ENCODE measurements at places on chromosomes 3 and 15.

DNA sequence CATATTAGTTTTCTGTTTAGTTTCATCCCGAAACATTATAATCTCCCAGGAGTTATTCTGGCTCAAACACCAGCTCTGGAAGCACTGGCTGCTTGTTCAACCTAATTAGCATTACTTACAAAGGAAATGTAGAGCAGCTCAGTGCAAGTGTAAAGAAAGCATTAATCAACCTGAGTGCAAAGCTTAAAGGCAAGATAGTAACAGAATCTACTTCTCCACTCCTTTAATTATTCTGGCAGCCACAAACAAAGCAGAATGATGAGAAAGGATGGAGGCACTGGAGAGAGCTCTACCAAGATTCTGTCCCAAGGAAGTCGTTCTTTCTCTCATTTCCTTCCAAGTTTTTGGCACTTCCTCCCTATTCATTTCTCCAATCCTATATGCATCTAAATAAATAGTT is 1384.0 kb downstream of the ZPLD1 start:
- DNase-seq, result no peak

DNA sequence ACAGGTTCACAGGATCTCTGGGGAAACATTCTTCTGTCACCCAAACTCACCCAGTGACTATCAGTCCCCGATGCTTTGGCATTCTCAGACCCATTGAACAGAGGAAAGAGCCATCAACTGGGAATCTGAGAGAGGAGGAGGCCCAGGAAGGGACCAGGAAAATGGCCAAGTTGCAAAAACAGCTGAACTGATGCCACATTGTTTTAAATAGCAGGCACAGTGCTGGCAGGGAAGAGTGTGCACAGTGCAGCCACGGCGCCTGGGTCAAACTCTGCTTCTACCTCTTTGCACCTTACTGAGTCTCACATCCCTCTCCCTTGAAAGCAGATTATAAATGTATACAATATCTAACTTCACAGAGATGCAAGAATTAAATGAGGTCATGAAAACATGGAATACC is 66.4 kb downstream of the SRGAP3 start:
- DNase-seq, result no peak

DNA sequence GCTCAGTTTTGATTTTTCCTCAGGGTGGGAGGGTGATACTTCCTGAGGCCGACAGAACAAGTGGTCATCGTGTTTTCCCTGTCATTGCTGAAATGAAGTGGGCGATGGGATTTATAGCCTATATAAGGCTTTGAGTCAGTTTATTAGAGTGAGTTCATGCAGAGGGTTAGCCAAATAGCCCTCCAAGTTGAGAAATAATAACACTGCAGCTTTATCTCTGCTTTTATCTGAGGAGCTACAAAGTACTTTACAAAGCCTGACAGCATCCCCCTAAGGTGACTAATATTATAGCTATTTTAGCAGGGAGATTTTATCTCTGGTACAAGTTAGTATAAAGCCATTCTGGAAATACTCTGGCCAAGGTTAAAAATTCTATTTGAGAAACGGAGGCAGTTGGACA is 389.6 kb downstream of the MFSD1 start:
- DNase-seq, result no peak

DNA sequence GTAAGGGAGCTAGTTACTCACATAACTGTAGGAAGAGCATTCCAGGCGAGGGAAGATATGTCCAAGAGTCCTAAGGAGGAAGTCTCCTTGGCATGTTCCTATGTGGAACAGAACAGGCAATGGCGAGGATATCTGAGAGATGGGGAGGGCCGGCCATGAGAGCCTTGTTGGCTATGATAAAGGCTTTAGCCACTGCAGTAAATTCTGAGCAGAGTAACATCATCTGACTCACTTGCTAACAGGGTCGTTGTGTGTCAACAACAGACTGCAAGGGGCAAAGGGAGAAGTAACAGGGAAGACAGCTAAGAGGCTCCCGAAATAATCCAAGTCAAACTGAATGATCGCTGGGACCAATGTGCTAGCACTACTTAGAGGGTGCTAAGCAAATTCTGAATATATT is 21.6 kb downstream of the SFMBT1 start:
- DNase-seq, result no peak

DNA sequence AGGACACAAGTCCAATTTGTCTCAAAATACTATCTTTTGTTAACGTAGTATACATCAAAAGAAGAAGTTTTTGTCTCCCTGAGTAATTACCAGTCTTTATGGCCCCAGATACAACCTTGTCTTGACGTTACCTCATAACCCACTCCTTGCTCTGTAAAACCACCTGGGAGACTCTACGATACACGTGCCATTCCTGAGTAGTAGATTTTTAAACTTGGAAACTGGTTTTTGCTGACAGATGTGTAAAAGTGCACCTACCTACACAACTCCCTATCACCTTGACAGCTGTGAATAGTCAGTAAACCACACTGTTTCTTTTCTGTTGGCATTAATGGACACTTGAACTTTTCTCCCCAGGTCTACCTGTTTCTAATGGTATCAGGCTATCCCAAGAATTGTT is 51.7 kb upstream of the RARB start:
- DNase-seq, result no peak

GRCh38 chr3:129756871-129757270 is 136.6 kb downstream of the TMCC1 start:
- DNase-seq, result no peak

All from renal pelvis (tissue), 12 donors.